ENCODE measurements at places on chromosomes 7 and 10.

DNA sequence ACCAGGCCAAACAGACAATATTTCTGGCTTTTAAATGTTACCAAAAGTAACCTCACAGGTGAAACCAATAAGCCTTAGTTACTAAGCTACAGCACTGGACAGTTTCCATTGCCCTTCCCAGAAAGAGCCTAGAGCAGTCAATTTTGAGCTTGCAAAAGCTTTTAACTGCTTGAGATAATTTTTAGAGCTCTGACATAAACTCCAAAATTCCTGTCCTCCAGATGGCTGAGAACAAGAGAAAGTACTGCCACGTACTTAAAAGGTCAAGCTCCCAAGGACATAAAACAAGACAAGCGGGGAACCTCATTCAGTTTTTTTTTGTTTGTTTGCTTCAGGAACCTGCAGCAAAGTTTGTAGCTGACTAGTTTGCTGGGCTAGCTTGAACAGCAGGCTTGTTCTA lies 54.1 kb downstream of the BBS9 start:
- no peak for DNase-seq

DNA sequence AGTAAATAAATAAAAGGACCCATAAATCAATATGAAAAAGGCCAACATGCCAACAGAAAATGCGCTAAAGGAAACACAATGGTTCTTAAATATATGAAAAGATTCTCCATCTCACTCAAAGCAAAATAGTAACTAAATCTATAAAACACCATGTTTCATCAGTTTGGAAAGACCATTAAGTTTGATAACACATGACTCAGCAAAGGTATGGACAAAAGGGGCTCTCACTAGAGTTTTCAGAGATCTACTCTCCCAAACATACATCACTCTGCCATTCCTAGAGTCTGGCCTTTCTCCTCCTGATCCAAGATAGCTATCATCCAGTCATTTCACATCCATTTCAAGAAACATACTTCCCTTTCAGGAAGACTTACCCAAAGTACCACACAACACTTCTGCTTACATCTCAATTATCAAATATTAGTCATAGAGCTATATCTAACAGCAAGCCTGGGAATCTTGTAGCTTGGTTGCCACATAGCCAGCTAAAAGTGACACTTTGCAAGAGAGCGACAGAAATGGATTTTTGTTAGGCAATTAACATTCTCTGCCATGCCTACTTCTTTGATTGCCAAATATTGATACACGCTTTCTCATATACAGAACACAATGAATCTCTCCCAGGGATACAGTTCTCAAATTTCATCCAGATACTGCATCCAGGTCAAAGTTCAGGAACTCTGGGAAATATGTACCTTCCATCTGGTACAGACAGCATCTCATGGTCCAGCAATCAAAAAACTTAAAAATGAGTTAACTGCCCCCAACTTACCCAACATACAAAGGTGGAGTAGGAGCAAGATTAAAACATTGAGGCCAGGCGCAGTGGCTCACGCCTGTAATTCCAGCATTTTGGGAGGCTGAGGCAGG lies 28.8 kb downstream of the TOMM7 start:
- DNase-seq: no peak

GRCh38 chr7:92715963-92716362 lies 120.4 kb downstream of the CDK6 start:
- no peak for DNase-seq

- DNase-seq: no peak
Measured at GRCh38 chr7:116801092-116801710, 61.2 kb upstream of the CAPZA2 start.

DNA sequence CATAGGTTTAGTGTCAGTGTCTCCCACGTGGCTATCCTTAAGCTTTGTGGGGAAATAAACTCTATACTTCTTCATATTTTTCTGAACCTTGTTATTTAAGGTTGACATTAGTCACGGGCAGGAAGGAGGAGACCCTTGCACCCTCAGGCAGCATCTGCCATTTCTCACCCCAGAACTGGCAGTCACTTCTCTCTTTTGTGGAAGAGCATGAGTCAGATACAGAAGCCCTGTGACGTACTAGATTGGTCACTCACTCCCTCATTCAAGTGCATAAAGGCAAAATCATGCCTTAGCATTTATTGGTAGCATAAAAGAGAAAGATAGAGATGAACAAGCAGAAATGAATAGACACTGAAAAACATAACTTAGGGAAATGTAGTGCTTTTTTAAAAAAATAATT lies 206.0 kb upstream of the MDFIC start:
- no peak for DNase-seq

- no peak for DNase-seq
Measured at GRCh38 chr10:26755443-26755903, 58.0 kb downstream of the PDSS1 start.

DNA sequence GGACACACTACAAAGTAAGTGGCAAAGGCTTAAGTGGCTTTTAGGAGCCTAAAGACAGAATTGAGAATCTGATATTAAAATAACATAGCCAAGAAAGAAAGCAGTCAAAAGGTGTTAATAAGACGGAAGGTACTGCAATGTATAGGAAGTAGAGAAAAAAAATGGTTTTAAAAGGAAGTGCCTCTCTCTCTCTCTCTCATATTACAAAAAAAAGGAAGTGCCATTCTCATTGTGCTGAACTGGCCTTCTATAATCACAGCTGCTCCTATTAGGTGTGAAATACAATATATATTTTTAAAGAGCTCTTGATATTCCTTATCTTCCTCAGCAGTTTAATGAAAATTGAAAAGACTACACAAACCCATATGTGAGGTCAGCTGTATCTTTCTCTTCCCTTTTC lies 199.4 kb upstream of the NPVF start:
- DNase-seq: no peak

GRCh38 chr10:73537288-73537687 lies 41.5 kb upstream of the PPP3CB start:
- no peak for DNase-seq

- DNase-seq: peak; percentile 57
Measured at GRCh38 chr10:124741281-124741921, 2.8 kb downstream of the FAM53B start.

DNA sequence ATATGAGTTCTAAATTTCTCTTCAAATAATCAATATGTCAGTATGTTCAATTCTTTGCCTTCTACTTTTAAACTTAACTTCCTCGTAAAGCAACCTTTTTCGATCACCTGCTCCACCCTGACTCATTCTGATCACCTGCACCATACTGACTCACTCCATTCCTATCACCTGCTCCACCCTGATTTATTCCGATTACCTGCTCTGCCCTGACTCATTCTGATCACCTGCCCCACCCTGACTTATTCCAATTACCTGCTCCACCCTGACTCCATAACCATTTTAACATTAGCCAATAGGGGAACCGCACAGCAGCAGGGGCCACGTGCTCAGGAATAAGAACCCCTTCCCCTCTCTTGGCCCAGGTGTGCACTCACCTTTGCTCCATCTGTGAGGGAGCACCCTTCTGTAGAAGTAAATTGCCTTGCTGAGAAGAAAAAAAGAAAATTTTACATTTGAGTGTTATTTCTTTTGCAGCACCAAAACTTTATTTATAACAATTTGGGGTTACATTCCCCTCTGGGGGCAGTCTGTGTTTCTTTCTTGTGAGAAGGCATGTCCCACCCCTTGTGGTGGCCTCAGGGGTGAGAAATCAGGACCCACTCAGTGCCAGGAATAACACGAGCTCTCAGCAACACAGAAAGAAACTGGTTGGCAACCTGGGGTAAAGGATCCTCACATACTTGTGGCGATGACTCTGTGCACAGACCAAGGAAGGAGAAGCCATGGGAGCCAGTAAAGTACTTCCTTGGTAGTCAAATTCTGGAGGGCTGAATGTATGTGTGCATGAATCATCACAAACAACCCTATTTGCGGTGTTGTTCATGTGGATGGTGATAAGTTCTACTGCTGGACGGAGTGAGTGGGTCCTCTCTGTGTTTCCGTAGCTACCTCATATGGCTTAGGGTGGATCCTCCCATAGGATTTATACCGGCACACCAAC lies 29.4 kb upstream of the PPP1R9A start:
- DNase-seq: no peak

- no peak for DNase-seq
Measured at GRCh38 chr7:111108000-111108399, 17.1 kb downstream of the LRRN3 start.

GRCh38 chr10:133235265-133235855 lies 2.3 kb upstream of the VENTX start:
- DNase-seq: no peak

- DNase-seq: no peak
Measured at GRCh38 chr10:93131986-93132385, 58.3 kb downstream of the CYP26A1 start.

All from stimulated activated CD8-positive, alpha-beta memory T cell treated with anti-CD3 and anti-CD28 coated beads, Interleukin-4, amount 100 ng/mL, for 1 hour (primary cell).